ENCODE measurements at places on chromosomes 2 and 18.

DNA sequence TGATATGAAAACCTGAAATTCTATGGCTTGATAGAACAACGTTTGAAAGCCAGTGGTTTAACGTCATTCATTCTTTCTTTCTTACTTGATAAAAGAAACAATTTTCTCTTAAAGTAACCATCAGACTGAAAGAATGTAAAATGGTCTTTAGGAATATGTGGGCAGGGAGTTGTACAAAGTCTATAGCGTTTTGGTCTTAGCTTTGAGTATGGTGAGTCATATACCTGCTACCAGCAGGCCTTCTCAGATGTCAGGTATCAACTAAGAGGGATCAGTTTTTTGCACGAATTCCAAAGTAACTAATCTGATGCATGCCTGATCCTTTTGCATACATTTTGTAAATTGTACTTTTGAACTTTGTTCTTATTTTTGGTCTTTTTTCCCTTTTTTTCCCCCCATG lies 101.5 kb upstream of the DSEL start:
- DNase-seq: no peak

- DNase-seq: no peak
These were observed 1.4 kb downstream of the ANKRD44 start for GRCh38 chr2:197308996-197309690.

DNA sequence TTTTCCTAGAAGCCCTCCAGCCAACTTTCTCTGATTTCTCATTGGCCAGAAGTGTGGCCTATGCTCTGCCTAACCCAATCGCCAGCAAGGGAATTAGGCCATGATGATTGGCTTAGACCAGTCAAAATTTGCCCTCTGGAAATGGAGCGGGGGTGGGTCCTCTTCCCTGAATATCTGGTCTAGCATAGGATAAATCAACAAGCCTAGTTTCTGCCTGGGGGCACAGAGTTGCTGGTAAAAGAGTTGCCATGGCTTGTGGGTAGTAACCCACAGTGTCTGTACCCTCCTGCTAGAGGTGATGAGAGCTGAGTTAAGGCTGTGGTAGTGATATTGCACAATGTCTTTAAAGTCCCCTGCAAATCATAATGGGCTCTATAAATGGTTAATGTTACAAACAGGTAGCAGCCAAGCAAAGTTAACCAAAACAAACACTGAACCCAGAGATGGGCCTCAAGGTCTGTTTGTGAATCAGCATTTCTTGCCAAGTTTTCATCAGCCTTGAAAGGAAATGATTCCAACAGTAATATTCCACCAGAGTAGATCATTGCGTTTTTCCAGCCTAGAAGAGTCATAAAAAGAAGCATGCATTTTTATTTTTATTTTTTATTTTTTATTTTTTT lies 19.3 kb downstream of the GALM start:
- no peak for DNase-seq

- DNase-seq: no peak
These were observed 5.2 kb upstream of the ARMC9 start for GRCh38 chr2:231193216-231193615.

DNA sequence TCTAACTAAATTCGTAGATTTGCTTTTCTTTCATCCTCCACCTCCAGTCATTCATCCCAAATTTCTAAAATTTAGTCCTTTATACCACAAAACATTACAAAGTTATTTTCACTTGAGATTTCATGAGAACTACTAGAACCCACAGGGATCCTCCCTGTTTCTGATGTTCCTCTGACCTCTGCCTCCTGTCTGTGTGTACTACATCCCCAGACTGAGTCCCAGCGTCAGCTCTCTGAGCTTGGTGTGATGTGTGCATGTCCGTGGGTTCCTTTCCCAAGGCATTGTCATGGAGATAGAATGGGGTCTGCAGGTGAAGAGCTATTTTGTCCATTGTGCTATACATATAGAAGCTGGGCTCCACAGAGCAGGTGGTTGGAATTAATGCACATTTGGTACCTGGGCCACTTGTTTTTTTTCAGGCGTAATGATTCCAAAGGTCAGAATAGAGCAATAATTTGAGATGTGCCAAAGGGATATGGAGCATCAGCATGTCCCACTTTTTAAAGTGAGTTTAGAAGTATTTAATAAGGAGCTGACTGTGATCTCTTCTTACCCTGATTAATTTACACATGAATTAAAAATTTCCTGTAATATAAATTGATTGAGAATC lies 151.2 kb upstream of the BOD1L2 start:
- no peak for DNase-seq

DNA sequence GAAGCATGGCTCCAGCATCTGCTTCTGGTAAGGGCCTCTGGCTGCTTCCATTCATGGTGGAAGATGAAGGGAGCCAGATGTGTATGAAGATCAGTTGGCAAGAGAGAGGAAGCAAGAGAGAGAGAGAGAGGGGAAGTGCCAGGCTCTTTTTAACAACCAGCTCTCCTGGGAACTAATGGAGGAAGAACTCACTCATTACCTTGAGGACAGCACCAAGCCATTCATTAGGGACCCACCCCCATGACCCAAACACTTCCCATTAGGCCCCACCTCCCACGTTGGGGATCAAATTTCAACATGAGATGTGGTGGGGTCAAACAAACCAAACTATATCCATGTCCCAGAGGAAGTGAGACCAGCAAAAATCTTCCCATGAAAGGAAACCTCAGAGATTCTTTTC lies 124.8 kb upstream of the SIX2 start:
- DNase-seq: no peak

GRCh38 chr2:204051476-204051875 lies 114.9 kb downstream of the ICOS start:
- no peak for DNase-seq

- peak; percentile 94 for DNase-seq
These were observed 86.5 kb upstream of the EPB41L3 start for GRCh38 chr18:5630057-5630899.

DNA sequence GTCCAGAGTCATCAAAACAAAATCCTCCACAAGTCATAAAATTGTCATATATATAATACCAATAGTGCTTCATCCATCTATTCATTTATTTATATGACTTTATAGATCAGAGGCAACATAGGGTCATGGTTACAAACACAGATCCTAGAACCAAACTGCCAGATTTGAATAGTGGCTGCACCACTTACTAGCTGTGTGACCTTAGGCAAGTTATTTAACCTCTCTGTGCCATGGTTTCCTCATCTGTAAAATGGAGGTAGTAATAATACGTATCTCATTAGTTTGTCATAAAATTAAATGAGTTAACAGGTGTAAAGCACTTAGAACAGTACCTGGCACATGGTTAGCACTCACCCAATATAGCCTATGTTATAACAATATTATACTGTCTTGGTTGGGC lies 58.9 kb upstream of the BZW1 start:
- DNase-seq: no peak

GRCh38 chr2:116952254-116952653 lies 862.2 kb upstream of the DDX18 start:
- DNase-seq: peak; percentile 40

DNA sequence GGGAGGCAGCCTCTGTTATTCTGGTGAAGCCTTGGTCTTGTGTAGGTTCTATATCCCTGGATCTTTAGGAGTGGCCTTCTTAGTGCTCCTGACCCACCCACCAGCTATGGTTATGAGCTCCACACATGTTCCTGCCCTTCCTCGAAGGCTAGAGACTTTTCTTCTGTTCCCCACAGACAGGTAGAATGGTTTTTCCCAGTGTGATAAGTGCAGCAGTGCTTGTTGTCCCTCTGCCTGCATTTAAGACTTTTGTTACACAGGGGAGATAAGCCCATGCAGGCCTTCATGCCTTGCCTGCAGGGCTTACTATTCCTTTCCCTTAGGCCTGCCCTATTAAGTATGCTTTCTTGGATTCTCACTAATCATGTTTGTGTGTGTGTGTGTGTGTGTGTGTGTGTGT lies 48.4 kb upstream of the DSC1 start:
- DNase-seq: no peak

DNA sequence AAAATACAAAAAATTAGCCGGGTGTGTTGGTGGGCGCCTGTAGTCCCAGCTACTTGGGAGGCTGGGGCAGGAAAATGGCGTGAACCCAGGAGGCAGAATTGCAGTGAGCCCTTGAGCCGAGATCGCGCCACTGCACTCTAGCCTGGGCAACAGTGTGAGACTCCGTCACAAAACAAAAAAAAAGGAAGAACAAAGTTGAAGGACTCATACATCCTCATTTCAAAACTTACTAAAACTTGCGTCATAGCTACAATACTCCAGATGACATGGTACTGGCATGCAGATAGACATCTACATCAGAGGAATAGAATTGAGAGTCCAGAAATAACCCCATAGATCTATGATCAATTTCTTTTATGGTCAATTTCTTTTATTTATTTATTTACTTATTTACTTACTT lies 13.6 kb upstream of the CYP27C1 start:
- no peak for DNase-seq

GRCh38 chr2:69946351-69947324 lies 14.8 kb downstream of the ASPRV1 start:
- peak; percentile 80 for DNase-seq

DNA sequence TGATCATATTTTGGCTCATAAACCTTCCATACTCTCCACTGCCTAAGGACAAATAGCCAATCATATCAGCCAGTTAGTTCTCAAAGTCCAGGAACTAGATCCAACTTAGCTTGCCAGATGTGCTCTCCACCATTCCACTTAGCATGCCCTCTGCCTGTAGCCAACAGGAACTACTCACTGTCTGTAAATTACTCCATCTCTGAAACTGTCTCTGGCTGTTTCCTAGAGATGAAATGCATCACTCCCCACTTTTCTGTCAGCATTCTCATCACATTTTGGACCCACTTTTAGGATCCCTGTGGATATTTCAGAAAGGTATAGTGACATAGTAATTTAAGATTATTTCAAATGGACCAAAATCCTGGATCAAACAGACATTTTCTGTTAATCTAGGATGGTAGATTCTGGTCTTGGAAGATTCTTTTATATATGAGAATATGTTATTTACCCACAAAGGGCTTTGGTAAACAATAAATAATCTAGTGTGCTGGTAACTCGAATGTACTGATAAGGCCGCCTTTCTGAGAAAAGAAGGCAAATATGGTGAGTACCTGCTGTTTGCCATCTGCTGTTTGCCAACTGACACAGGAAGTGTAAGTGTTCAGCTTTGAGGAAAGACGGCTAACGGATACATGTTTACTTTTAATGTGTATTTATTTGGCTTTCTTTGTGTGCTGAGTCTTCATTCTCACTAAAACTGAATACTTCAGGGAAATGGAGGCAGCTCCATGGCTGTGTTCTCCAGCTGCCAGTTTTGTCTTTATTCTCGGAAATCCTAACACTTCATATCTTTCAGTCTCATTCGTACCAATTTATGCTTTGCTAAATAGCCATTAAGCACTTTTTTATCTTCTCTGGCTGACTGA lies 79.5 kb downstream of the EVA1A start:
- DNase-seq: peak; percentile 23

GRCh38 chr2:111030945-111031344 lies 89.8 kb upstream of the BCL2L11 start:
- no peak for DNase-seq

DNA sequence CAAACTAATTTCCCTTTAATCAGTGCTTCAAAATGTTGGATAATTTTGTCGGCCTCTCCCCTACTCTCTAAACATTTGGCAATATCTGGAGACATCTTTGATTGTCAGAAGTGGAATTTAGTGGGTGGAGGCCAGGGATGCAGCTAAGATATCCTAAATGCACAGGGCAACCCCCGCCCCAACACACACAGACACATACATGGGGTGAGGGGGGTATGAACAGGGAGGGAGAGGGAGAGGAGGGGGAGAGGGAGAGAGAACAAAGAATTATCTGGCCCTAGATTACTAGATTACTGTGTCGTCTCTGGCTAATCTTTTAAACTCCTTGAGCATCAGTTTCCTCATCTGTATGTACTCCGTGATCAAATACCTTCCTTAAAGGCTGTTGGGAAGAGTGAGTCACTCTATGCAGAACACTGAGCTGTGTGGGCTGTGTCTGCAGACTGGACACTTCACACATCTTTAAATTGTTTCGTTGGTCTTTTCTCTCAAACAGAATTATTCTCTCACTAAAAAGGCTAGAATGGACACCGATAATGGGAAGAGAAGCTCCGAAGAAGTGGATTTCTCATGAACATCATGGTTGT lies 2.9 kb downstream of the RNF149 start:
- peak; percentile 58 for DNase-seq

DNA sequence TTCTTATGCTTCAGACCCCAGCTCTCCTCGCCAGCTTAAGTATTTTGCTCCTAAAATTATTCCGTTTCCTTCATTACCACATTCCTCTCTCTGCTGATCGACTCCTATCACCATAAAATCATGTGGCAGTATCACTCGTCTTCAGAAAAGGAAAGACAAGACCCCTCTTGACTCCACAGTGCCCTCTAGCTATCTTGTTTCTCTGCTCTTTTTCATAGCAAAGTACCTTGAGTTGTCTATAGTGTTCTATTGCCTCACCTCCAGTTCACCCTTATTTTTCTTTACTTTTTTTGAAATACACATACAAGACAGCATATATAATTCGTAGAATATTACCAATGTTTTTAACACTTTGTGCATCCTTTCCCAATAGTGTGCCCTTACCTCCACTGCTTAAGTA lies 273.2 kb upstream of the SIX3 start:
- DNase-seq: no peak

DNA sequence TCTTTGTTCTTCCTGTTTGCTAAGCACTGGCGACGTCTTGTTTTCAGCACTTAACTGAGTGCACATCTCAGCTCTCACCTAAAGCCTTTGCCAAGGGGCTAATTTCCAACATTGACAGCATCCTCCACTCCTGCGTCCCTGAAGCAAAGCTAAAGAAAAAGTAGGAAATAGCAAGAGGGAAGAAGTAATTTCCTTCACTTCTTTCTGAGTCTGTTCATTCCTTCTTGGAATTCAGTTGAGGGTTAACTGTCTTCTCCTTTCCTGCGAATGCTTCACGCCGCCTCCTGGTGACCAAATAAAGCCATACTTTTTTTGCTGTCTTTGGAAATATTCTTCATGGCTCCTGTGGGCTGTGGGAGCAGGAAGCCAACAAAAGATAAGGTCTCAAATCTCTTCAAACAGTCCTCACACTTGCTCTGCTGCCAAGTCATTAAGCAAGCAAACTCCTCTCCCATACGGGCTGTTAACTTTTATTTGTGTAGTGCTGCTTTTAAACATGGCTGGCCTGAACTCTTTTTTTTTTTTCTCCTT lies 100.9 kb downstream of the DPP10 start:
- DNase-seq: no peak

DNA sequence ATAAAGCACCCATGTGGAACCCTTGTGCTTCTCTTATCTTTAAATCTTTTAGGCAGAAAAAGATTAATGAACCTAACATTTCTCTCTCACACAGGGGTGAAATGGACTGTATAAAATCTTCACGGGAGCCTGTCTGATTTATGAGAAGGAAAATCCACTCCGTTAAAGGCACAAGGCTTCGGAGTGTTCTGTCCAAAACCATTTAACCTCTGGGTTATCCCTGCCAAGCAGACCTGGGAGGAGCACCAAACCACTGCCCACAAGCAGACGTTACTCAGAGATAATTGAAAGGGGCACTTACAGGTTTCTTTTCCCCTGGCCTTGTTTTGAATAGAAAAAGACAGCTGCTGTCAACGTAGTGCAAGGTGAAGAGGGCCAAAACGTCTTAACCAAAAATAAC lies 184.4 kb upstream of the DOK6 start:
- no peak for DNase-seq

- no peak for DNase-seq
These were observed 14.0 kb downstream of the CYP20A1 start for GRCh38 chr2:203252818-203253217.

Measured in urothelium cell line (cell line).